Stimulated activated CD4-positive, alpha-beta T cell treated with anti-CD3 and anti-CD28 coated beads, Interleukin-1b, Interleukin-23, amount 100 ng/mL, for 24 hours (primary cell): ENCODE measurements at places on chromosomes 3 and 15.

GRCh38 chr15:25249236-25250010 lies 189.4 kb downstream of the UBE3A start:
- no peak for DNase-seq

- DNase-seq, result no peak
Measured at GRCh38 chr15:48811325-48811958, 573 bp upstream of the CEP152 start.

DNA sequence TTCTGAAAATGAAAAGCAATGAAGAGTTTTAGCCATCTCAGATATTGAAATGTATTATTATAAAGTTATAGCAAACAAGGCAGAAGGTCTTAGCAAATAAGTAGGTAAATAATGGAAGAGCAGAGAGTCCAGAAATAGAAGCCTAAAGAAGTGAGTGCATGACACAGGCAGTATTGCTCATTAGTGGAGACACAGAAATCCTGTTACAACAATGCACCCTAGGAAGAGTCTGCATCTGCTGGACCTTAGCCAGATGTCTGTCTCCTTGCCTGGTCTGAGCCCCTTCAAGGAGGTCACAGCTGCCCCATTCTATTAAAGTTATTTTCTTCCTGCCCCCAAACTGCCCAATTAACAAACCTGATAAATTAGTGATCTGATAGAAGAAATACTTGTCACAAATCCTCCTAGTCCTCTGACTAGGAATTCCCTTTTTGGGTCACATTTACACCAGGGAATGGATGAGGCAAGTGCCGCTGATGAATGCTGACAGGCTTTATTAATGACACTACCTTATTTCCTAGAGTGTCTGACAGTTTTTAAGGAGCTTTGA lies 51.9 kb downstream of the HOMER2 start:
- no peak for DNase-seq

GRCh38 chr3:72586694-72587093 lies 261.6 kb downstream of the SHQ1 start:
- DNase-seq, result no peak

GRCh38 chr3:170909129-170909903 lies 879 bp upstream of the EIF5A2 start:
- no peak for DNase-seq

DNA sequence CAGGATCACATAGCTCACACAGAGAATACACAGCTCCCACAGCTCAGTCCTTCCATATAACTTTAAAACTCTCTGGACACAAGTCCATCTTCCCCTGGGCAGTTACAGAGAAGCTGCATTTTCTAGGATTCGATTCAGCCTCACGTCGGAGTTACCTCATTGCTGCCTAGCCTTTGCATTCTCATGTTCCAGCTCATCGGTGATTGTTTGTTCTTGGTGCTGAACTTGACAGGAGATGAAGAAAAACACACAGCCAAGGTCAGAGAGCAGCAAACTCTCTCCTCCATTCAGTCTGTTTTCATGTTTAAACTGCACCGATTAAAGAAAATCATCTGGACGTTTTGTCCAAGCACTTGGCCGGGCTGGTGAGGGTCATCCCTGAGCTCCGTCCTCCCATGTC lies 375.5 kb upstream of the CFAP20DC start:
- DNase-seq, result no peak

DNA sequence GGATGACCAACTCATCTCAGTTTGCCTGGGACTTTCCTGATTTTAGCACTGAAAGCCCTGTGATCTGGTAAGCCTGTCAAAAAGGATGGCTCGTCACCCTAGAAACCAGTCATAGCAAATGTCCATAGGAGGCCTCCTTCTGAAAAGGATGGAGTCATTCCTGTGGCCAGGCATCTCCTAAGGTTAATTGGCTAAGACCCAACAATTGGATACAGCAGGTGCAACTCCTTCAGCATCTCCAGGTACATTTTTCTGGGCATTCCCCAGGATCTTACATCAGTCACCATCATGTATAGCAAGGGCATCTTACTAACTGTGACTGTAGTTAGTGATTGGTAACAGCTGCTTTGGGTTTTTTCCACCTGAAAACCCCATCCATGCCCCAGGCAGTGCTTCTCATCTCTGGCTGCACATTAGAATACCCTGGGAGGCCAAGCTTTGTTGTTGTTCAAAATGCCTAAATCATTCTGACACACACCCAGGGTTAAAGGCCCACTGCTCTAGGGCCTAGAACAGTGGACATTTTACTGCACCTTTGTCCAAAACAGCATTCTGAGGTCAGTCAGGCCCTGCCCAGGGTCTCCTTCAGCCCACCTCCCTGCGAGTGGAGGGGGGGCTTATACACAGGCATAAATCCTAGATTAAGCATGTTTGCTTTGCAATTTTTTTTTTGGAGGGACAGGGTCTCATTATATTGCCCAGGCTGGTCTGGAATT lies 28.3 kb upstream of the GALNT15 start:
- no peak for DNase-seq
